ENCODE measurements at places on chromosomes 16 and 17.

DNA sequence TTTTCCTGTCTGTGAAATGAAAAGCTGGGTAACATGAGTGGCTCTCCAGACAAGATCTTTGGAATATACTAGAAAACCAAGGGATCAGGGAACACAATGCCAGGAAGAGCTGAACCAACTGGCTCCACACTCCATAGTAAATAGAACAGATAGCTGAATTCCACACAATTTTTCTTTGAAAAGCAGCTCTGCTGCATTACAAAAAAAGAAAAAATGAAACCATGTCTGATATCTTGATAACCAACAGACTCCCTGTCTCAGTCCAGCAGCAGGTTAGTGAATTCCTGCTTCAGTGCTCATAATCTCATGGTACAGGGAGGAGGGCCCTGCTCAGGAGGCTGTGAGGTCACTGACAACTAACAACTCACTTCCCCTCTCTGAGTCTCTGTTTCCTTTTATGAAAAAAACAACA, 97.1 kb downstream of the CDH11 start:
- DNase-seq: no peak

- no peak for DNase-seq
Observed at GRCh38 chr16:11104168-11105037, 151.6 kb downstream of the SOCS1 start.

- DNase-seq: no peak
Observed at GRCh38 chr16:14448879-14449278, 181.2 kb downstream of the PARN start.

DNA sequence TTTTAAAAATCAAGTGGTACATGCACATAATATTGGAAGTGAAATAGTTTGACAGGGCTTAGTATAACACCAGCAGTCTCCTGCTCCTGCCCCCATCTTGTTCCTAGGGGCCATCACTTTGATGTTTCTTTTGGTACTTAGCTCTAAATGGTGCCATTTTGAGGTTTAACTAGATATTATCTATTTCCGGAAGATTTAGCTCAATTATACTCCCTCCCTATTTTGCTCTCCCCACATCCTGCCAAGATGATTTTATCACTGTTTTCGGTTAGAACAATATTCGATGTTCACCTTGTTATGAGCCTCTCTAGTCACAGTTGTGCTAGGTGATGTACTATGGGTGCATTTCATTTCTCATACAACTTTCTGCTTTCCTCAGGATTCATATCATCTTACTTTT, 20.0 kb upstream of the SLC35G3 start:
- DNase-seq: no peak

DNA sequence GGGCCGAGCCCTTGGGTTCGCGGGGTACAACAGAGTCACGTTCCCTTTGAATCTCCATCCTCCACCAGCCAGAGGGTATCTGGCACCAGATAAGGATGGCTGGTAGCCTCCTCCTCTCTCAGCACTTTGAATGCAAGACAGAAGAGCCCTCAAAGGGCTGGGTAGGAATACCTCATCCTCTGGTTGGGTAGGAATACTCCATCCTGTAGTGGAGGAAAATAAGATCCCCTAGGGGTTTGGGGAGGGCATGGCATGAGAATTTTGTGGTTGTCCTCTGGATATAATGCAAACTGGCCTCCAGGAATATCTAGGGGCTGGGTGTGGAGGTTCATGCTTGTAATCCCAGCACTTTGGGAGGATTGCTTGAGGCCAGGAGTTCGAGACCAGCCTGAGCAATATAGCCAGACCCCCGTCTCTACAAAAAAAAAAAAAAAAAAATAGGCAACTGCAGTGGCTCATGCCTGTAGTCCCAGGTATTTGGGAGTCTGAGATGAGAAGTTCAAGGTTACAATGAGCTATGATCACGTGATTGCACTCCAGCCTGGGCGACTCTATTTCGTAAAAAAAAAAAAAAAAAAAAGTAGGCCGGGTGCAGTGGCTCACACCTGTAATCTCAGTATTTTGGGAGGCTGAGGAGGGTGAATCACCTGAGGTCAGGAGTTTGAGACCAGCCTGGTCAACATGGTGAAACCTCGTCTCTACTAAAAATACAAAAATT, 2.7 kb downstream of the IGFBP4 start:
- DNase-seq: no peak

- DNase-seq: no peak
Observed at GRCh38 chr16:88807142-88807625, 3.6 kb downstream of the CDT1 start.

DNA sequence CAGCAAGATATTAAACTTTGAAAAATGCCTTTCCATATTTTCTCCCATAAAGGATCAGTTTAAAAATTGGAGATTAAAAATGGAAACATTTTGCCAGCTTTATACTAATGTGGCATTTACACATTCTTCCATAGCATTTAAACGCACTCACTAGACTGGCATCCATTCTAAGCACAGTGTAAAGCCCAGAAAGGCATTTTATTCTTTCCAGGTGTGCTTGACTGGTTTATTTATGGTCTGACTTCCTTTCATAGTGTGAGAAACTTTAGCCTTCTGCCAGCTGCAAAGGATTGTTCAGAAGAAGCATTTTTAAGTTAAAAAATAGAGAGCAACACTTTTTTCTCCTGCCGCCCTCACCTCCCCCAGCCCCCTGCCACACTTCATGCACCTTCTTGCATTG, 271.7 kb upstream of the PSMD7 start:
- no peak for DNase-seq

- DNase-seq: no peak
Observed at GRCh38 chr16:27781195-27781524, 231.2 kb downstream of the KATNIP start.

- no peak for DNase-seq
Observed at GRCh38 chr17:76241204-76241538, 878 bp upstream of the RNF157 start.

GRCh38 chr17:48729335-48730239, 1.0 kb upstream of the HOXB13 start:
- DNase-seq: no peak

DNA sequence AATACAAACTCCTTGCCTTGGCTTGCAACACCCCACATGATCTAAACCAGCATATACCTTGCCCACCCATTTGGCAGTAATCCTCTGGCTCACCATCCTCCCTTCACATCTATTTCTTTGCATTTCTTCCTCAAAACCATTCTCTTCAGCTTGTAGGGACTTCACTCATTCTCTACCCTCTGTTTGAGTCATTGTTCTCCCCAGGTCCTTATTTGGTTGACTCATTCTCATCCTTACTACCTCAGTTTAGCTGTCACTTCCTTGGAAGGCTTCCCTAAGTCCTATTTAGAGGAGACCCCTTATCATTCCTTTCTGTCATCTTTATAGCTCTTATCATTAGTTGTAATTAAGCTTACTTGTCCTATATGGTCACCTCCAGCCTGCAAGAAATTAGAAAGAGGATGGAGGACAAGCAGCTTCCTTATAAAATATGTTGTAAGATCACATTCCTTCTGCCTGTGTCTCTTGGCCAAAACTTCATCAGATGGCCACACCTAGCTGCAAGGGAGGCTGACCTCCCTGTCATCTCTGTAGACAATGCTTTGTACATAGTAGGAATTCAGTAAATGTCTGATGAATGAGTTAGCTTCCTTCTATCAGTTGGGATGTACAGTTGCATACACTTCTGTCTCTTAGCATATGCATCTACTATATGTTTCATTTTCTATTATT, 1.7 kb downstream of the TTC19 start:
- no peak for DNase-seq

DNA sequence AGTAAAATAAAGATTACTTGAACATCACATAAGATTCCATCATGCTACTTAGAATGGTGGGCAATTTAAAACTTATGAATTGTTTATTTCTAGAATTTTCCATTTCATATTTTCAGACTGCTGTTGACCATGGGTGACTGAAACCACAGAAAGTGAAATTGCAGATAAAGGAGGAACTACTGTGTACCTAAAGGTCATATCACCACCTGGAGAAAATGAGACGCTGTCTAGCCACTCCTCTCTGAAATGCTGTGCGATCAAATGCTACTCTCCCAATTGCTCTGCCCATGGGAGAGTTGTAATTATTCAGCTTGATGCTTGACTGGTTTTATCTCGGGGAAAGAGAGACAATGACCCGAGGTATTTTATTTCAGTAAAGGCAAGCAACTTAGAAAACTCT, 128.9 kb upstream of the ERCC4 start:
- DNase-seq: no peak

DNA sequence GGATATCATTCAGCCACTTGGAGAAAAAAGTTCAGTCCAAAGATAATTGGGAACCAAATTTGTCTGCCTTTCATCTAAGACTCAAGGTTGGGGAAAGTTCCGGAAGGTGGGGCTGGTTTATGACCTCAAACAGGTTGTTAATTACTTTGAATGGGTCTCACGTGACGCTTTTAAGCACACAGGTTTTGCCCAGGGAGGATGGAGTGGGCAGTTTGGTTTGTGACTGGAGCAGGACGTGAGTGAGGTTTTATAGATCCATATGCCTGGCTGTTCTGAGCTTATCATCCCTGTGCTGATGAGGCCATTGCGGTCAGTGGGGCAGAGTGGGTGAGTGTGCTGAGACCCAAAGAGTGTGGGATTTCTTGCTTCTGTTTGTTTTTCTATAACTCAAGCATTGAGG, 38.7 kb upstream of the GPRC5B start:
- DNase-seq: no peak

- no peak for DNase-seq
Observed at GRCh38 chr17:29588017-29588561, 1.4 kb downstream of the GIT1 start.

GRCh38 chr16:69260019-69260418, 51.1 kb upstream of the VPS4A start:
- no peak for DNase-seq

DNA sequence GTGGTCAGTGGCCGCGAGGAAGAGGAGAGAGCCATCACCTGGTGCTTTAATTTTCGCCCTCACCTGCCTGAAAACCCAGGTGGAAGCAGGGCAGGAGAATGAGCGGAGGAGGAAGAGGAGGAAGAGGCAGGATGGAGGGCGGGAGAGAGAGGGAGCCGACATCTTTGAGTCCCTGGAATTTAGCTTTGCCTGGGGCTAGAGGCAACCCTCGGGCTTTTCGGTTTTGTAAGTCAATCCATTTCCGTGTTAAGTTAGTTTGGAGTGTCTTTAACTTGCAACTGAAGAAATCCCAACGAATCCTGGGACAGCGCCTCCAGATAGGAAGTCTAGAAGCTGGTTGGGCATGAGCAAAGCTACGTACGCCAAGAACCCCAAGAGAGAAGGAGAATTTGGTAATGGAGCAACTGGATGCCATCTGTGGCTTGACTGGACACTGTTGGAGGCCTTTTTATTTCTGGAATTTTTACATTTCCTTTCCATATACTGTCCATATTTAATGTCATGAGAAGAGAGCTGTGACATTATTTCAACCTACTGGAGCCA, 36.9 kb upstream of the ATP2A3 start:
- DNase-seq: no peak

DNA sequence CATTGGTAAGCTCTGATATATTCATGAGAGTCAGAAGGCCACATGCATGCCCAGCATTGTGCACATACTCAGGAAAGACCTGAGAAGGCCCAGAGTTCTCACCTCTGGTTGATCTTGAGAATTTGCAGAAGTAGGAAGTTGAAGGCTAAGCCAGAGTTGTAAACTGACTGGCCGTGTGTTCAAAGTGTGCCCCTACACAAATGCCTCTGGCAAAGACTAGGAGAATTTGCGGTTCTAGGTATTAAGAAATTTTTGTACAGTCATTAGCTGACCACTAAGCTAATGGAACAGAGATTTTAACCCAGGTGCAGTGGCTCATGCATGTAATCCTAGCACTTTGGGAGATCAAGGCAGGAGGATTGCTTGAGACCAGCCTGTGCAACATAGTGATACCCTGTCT, 25.0 kb downstream of the FBXL20 start:
- DNase-seq: no peak

DNA sequence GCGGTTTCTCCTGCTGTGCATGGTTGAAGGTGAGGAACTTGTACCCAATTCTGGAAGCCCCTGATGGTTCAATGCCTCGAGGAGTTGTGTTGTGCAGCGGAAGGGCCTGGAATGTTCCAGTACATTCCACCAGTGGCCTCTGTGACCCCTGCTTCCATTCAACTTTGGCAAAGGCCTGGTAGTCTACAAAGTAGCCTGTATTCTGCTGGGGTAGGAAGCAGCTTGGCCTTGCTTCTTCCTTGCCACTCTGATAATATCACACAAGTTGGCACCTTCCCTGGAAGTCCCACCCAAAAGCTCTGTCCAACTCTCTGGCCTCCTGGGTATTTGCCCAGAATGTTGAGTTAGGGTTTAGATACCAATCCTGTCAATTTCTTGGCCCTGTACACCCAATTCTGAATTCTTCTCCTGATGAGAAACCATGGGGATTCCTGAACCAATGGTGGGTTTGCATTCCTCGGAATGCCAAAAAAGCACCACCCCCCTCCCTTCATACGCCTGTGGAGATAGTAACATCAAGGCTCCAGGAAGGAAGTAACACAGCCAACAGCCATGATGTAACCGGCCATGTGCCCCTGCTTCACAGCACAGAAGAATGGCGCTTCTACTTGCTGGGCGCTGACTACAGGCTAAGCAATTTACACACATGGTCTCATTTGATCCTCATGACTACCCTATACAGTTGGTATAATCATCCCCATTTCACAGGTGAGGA, 11.8 kb upstream of the FAM117A start:
- no peak for DNase-seq

GRCh38 chr16:16907089-16907488, 528.1 kb downstream of the NPIPA7 start:
- no peak for DNase-seq

GRCh38 chr16:84970447-84971127, 40.7 kb downstream of the ZDHHC7 start:
- DNase-seq: peak; percentile 82

GRCh38 chr16:55051571-55052347, 121.1 kb downstream of the IRX5 start:
- no peak for DNase-seq

GRCh38 chr16:9351440-9351839, 260.0 kb downstream of the HAPSTR1 start:
- no peak for DNase-seq

DNA sequence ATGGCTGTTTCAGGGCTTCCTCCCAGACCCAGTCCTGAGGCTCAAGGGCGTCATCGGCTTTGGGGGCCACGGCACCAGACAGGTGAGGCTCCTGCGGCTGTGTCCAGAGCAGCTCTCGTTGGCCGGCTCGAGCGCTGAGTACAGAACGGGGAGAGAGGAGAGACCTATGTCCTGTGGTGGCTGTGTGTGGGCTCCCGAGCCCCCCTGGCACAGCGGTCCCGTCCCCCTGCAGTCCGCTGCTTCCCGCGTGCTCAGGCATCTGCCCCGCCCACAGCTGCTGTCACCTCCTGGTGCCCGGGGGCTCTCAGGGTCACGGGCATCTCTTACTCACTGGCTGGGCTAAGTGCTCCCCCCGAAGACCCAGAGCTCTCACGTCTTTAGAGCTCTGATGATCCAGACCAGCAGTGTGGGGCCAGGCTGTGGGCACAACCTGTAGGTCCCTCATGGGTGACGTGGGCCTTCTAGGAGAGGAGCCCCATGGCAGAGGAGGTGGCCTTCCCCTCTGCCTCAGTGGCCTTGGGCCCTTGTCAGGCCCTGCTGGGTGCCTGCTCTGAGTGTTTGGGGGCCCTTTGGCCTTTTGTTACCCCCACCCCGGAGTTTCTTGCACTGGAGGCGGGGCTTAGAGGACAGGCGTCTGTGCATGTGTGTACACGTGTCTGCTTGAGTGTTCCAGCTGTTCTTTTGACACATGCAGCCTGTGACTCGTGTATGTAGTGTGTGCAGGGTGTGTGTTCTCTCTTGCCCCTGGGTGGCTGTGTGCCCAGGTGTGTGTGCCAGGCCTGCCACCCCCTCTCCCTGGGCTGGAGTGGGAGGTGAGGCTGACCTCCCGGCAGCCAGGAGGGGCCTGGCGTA, 3.5 kb downstream of the WDR90 start:
- DNase-seq: no peak
